ENCODE measurements at places on chromosomes 2 and 18.

DNA sequence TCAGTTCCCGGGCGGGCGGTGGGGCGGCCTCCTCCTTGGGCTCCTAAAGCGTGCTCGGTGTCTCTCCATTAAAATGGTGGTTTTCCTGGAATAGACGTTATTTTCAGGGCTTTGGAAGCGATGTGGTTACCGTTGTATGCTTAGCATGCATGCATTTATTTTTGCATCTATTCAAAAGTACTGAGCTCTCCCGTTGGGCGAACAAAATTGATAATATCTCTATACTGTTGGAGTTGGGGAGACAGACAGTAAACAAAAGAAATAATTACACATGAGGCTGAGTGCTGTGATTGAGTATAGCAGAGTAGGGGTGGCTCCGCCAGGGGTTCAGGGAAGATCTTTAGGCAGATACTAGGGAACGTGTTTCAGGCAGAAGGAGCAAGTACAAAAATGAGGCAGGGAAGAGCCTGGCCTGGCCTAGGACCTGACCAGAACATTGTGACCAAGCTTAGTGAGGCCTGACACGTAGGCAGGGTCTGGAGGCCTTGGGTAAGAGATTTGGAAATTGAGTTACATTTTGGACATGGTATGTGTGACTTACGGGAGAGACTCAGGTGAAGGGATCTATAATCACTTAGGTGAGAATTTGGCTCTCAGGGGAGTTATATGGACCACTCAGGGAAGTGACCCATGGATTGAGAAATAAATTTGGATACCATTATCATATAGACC, 674 bp downstream of the NCAPH start:
- DNase-seq, result no peak

- DNase-seq, result no peak
Observed at GRCh38 chr2:173868406-173868805, 96.8 kb downstream of the SP3 start.

GRCh38 chr2:119223521-119224390, at the start of gene STEAP3:
Gene STEAP3, plus strand, starts transcription at chr2:119223834. Its CDS starts 7,179 bp downstream, at chr2:119231013.
- peak; percentile 21 for DNase-seq

- DNase-seq, result peak; percentile 73
Observed at GRCh38 chr2:120367649-120368048, 21.7 kb downstream of the INHBB start.

- no peak for DNase-seq
Observed at GRCh38 chr2:63066265-63066664, 15.6 kb downstream of the OTX1 start.

DNA sequence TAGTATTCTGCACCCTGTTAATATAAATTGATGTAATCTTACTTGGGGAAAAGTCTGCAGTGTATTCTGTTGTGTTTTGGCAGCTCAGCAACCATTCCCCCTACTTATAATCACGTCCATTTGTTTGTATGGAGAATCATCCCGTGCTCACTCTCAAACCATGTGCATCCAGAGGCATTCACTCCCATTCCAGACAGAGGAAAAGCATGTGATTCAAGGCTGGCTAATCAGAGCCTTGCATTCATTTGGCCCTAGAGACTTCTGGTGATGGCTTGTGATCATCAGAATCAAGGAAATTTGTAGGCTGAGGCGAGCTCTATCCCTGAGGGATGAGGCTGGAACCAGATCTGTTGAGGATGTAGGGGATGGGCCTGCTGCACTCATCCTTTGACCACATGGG, 5.1 kb upstream of the WIPF1 start:
- no peak for DNase-seq

GRCh38 chr2:9811679-9812511, 31.4 kb upstream of the TAF1B start:
- DNase-seq, result no peak

DNA sequence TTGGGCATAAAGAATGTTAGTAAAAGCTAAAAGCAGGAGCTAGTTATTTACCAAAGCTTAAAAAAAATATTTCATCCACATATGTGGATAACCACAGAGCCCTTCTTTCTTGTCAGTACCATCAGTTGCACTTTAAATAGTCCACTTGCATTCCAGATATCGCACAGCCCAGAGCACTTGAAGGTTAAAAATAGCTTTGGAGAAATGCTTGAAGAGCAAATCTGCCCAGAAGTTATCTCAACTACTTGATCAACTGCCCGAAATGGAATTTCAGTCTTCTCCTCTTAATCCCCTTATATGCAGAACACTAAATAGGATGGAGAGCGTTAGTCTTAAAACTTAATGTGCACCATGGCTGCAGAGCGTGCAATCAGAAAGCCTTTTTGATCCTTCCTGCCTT, 148.3 kb downstream of the PLEKHA3 start:
- DNase-seq, result peak; percentile 53

GRCh38 chr18:13726972-13727331, 479 bp downstream of the RNMT start:
- peak; percentile 48 for DNase-seq

DNA sequence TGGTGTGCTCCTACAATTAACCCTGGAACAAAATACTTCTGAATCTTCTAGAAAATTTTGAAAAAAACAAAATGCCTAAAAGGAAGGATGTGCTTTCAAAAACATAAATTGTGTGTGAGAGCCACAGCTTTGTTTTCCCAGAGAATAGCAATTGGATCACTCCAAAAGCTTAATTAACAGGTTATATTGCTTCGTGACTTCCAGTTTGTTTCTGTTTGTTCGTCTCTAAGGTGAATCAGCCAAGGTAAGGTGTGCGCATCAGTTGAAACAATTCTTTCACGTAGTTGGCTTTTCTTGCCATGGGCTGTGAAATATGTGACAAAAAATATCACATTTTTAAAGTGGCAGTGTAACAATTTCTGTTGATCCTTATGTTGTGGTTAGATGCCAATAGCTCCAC, 90.3 kb upstream of the BARD1 start:
- DNase-seq, result no peak

DNA sequence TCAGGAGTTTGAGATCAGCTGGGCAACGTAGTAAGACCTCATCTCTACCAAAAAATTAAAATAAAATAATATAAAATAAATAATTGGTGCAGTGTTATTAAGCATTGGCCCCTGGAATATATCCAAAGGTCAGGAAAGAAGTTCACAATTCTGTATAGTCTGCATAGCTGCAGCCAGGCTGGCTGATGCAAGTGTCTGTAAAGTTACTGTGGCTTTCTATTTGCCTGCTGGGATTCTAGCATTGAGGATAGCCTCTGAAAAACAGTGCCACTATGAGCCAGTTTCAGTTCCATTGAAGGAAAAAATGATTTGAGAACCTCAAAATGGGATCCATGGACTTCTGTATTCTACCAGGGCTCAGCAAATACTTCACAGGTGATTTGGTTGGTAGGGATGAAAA, 208.6 kb downstream of the PARD3B start:
- DNase-seq, result no peak

- DNase-seq, result peak; percentile 75
Observed at GRCh38 chr2:168583710-168584521, 127.8 kb downstream of the CERS6 start.

DNA sequence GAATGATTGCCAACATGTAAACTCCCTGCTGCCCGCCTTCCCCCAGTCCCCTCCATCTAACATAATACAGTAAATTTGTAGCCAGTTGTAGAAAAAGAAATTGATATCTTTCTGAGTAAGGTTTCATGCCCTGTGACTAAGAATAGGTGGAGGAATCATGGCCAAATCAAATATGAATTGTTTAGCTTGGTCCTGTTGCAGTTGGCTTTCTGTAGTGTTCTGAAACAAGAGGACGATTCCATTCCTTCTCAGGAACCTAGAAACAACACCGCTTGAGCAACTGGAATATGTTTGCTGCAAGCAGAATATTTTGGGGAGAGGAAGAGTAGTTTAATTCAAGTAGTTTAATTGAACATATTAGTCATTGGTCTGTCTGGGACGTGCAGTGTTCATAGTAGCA, 7.0 kb upstream of the DRC1 start:
- no peak for DNase-seq

GRCh38 chr2:84865181-84865783, 15.6 kb downstream of the TRABD2A start:
- DNase-seq, result peak; percentile 48

DNA sequence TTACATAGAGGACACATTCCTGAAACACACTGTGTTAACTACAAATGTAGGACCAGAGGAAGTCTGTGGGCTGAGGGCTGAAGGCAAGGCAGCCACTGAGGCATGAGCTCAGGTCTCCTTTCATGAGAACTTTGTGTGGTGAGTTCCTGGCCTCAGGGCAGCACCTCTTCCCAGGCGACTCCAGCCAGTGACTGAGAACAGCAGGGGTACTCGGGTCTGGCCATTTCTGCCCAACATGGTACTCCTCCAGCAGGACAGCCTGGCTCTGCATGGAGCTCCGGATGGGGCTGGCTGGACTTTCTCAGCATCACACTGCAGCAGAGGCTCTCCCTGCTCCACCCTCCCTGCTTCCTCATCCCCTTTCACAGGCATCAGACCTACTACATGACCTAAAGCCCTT, 125.5 kb upstream of the SPATS2L start:
- no peak for DNase-seq

DNA sequence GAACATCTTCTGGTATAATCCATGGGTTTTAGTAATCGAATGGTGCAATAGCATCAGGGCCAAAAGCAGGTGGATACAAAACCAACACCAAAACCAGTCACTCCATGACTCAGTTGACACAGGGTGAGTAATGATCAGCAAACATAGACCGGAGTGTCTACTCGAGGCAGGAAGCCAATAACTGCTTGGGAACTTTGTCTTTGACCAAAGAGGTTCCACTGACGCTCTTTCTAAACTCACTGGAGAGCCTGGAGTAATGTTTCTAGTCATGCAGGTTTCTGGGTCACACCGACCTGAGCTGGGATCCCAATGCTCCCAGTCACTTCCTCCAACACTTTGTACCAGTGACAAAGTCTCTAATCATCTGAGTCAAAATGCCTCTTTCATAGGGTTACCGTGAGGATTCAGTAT, 30.9 kb downstream of the MREG start:
- DNase-seq, result peak; percentile 35

GRCh38 chr2:30522421-30522820, 75.4 kb downstream of the LCLAT1 start:
- no peak for DNase-seq

- no peak for DNase-seq
Observed at GRCh38 chr2:148508878-148509287, 135.7 kb upstream of the EPC2 start.
